ENCODE measurements at places on chromosomes 4 and X.

DNA sequence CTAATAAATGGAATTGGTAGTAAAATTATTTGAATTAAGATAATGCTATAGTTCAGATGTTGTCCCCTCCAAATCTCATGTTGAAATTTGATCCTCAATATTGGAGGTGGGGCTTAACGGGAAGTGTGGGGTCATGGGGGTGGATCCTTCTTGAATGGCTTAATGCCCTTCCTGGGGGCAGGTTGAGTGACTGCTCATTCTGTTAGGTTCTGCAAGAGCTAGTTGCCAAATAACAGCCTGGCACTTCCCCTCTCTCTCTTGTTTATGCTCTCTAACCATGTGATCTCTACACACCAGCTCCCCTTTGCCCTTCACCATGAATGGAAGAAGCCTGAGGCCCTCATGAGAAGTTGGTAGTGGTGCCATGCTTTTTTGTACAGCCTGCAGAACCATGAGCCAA, 724.8 kb upstream of the FTHL17 start:
- DNase-seq: peak; percentile 64

DNA sequence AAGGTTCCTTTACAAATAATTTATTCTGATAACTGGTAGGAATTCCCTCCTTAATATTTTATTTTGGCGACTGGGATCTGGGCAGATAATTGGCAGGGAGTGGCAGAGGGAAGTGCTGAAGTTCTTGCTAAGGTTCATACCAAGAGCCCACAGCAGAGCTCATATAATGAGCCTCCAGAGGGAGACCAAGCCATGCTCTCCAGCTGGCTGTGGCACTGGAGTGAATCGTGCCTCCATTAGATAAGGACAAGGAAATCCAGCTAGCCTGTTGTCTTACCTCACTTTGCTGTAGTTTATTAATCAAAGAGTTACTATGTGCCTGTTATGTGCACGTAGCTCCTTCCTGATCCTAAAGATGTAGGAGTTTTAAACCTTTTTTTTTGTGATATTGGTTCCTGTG, 1.3 kb downstream of the ASB12 start:
- no peak for DNase-seq

GRCh38 chrX:133859336-133859735, 126.1 kb downstream of the GPC3 start:
- DNase-seq: no peak

GRCh38 chr4:40055863-40056715, 561 bp upstream of the N4BP2 start:
- DNase-seq: peak; percentile 88

DNA sequence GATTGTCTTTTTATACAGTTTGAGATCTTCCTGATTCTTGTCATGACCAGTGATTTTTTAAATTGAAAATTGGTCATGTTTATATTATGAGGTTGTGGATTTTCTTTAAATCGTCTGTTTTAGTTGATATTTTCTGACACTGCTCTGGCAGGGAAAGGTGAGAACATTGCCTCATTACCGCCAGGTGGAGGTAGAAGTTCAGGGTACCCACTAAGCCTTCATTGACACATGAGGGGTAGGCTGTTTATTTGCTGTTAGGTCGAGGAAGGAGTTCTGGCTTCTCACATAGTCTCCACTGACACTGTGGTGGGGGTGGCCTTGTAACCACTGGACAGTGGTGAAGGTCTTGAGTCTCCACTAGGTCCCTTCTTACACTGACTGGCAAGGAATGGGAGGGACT, 117.6 kb upstream of the GPR101 start:
- no peak for DNase-seq

DNA sequence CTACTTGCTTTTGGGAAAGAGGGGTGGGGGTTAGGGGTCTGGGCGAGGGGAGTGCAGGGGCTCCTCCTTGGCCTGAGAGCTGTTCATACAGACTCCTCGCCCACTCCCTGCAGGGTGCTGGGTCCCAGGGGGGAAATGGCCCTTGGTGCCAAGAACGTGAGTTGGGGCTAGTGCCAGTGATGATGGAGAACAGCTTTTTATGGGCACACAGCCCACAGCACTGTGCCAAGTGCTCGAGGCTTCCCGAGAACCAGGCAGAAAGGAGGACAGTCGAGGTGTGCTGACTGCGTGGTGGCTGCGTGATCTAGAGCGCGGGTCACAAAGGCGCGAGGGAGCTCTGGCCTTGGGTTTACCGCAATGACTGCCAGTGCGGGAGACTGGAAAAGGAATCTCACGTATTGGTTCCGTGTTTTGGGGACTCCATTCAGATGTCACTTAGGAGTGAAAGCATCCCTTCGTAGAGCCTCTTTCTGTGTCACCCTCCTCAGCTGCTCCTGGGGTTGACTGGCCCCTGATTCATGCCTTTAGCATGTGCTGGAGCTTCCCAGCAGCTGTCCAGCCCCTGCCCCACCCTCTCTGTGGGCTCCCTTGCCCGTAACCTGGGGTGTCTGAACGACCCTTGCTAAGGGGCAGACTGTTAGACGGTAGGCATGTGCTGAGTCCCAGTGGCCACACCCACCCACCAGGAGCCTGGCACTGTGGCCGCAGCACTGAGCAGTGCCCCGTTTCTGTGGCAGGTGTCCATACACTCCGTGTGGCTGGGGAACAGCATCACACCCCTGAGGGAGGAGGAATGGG, 20.9 kb upstream of the MSANTD1 start:
- DNase-seq: no peak

DNA sequence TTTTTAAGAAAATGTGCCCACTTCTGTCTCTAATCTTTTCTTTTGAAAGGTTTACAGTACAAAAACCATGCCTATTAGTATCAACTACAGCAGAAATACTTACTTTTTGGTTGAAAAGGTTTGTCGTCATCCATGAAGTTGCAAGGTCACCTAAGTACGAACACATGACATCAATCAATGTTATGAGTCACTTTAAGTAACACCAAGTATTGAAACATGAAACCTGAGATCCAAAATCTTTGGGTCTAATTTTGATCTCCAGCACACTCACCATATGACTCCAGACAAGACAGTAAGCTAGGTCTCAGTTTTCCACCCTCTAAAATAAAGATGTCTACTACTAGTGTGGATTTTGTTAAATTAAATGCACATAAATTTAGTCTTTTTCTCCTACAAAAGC, 8.4 kb downstream of the ZNF280C start:
- no peak for DNase-seq

- DNase-seq: no peak
Measured at GRCh38 chr4:99832321-99832720, 15.7 kb downstream of the DAPP1 start.

- peak; percentile 85 for DNase-seq
Measured at GRCh38 chr4:124018383-124019317, 622.1 kb downstream of the SPRY1 start.

DNA sequence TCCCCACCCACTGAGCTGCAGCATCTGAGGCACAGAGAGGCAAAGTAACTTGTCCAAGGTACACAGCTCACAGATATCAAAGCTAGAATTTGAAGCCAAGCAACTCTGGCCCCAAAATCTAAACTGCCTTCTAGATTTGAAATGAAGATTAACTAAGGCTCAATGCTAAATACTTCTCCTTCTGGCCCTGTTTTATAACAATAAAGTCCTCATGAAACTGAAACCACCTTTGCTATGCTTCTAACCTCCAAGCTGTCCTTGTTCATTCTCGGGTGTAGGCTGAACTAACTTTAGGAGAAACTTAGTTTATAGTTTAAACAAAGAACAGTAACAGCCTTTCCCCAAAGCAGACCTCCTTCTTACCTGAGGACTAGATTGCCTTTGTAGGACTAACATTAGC, 93.6 kb downstream of the DCTD start:
- no peak for DNase-seq

GRCh38 chrX:122046815-122047214, 999.4 kb downstream of the GLUD2 start:
- DNase-seq: no peak

GRCh38 chrX:78979789-78980464, 34.7 kb downstream of the P2RY10 start:
- peak; percentile 64 for DNase-seq

GRCh38 chr4:37890801-37891259, at the start of gene TBC1D1:
Gene TBC1D1, plus strand, starts transcription at chr4:37891084. Its CDS starts 11,012 bp downstream, at chr4:37902096.
- no peak for DNase-seq

GRCh38 chr4:74166135-74166534, 8.2 kb downstream of the MTHFD2L start:
- DNase-seq: peak; percentile 76

GRCh38 chrX:631802-632365, 1.3 kb downstream of the SHOX start:
- no peak for DNase-seq

- DNase-seq: no peak
Measured at GRCh38 chr4:152947311-152947710, 11.2 kb downstream of the FHDC1 start.

DNA sequence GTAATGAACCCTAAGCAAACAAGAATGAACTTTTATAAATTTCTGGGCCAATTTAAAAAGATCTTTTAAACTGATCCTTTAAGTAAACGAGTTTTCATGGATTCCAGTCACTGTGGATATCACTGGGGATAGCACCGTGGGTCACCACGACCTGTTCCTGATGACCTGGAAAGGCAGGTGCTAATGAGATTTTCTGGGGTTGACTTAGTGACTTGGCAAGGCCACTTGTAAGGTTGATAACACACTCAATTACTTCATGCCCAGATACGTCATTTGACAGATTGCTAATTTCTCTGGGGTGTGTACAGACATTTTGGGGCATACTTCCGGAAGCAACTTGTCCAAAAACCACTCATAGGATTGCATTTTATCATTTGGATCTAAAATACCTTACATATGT, 24.5 kb downstream of the PDLIM3 start:
- no peak for DNase-seq

DNA sequence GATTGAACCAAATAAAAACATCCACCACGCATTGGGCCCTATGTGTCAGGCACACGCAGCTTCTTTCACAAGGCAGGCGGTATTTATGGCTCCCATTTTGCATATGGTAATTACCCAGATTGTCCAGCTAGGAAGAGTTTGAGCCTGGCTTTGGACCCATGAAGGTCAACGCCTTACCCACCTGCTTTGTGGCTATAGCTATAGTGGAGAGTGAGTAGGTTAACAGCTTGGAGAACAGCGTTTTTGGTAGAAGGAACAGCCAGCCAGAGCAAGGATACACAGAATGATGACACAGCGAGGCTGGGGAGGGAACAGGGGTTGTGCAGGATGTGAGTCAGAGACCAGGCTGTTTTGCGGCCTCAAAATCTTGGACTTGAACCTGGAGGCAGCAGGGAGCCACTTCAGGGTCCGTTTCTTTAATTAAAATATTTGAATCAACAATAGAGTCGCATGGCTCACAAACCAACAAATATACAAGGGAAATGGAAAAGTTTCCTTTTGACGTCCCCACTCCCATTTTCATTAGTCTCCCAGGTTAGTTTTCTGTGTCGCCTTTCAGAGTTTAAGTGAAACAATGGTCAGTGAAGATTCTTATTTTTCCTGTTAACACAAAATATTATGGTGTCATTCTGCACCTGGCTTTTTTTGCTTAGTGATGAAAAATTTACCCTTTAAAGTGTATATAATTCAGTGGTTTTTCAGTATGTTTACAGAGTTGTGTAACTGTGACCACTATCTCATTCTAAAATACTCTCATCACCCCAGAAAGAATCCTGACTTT, 118.2 kb upstream of the STX18 start:
- DNase-seq: peak; percentile 89

DNA sequence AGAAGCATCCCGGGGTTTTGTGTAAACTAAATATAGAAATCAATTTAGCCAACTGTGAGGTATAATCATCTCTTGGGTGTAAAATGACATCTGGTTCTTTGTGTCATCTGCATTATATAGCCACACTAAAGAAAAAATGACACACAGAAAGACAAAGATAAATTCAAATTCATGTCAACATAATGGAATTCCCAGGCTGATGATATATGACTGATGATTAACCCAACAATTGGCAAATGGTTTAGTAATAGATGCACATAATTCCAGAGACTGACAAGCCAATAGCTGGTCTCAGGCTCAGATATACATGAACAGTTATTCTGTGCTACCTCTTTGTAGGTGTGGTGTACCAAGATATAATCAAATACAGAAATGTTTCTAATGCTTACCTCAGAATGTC, 375.4 kb upstream of the PITX2 start:
- DNase-seq: no peak

GRCh38 chr4:86307432-86307831, 52.4 kb downstream of the MAPK10 start:
- no peak for DNase-seq

DNA sequence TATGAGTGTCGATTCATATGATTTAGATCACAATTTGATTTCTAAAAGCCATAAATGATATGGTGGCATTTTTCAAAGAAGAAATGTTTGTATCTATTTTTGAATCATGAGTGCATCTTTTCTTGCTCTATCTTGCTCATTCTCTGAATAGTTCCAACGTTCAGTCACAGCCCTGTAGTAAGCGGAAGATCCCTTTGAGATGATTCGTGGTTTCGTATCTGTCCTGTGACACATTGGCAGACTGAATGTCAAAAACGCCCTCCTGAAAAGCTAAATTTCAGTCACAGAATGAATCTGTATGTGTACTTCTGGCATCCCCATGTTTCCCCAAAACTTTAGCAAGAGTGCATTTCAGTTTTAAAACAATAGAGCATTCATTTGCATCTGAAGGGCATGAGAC, 1066.9 kb upstream of the TENM3 start:
- DNase-seq: no peak

- DNase-seq: no peak
Measured at GRCh38 chr4:94561249-94562024, 109.7 kb downstream of the PDLIM5 start.

GRCh38 chr4:48205107-48205506, 64.5 kb downstream of the TEC start:
- no peak for DNase-seq

DNA sequence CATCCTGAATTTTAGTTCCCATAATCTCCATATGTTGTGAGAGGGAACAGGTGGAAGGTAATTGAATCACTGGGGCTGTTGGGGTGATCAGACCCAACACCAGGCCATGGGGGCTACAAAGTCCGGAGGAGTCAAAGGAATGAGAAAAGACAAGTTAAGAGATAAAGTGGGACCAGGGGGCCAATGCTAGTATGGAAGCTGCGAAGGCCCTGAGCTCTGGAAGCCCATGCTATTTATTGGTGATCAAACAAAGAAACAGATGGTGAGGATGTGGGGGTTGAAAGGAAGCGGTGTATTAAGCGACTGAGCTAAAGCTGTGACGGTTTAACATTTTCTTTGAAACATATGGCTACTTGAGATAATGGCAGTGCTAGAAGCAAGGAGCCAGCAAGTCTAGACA, 132.8 kb downstream of the PDGFC start:
- no peak for DNase-seq

- DNase-seq: no peak
Measured at GRCh38 chr4:23920716-23921446, 31.0 kb upstream of the PPARGC1A start.

DNA sequence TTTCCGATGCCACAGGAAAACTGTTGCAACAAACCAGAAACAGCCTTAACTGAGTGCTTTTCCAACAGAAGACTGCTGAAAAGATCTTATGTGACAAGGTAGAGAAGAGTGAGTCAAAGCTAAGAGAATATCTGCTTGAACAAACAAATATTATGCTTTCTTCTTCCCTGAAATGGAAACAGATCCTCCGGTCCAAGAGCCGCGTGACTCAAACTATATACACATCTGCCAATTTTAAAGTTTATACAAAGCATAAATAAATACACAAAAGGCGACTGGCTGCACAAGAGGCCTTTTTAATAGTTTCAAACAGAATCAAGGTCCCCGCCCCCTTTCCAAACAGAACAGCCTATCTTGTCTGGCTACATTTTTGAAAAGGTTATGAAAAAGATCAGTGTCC, 329.7 kb upstream of the F9 start:
- DNase-seq: no peak

All from MV-4-11 (cell line).